Brain pericyte (primary cell): ENCODE measurements at places on chromosomes 3 and 15.

- DNase-seq: no peak
These were observed 17.9 kb upstream of the AVEN start for GRCh38 chr15:34056911-34057310.

- no peak for DNase-seq
These were observed 103.9 kb downstream of the TMEM266 start for GRCh38 chr15:76163457-76164295.

DNA sequence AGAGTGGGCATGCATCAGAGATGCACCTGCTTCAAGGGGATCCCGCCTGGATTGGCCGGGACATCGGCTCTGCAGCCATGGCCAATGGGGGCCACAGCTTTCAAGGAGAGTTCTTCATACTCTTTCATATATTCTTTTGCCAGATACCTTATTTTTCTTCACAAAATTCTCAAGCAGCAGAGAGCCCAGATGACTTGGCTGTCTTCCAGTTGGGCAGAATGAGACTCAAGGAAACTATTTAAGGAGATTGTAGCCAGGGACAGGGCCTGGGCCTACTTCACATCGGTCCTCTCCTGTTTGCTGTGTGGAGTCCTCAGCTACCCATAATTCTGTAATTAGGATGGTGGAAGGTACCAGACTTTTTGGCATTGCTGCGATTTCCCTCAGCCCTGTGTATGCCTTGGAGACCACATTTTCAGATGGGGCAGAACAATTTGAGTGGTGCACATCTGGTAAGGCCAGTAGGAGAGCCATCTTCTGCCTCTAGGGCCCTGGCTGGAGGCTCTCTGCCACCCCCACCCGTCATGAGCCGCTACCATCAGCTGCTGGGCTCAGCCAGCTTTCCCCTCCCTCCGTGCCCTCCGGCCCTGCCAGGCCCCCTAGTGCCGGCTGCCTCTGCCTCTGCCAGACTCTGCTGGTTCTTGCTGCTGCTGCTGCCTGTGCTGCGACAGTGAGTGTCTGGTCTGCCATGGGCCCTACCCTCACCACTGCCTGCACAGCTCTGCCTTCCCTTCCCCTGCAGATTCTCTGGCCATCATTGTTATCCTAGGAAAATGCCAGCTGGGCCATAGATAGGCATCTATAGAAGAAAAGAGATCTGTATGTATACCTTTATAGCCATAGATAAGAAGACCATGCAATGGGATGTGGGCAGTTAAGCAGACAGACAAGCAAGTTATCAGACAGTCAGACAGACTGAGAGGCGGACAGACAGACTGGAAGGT is 6.7 kb downstream of the PLIN1 start:
- DNase-seq: no peak

DNA sequence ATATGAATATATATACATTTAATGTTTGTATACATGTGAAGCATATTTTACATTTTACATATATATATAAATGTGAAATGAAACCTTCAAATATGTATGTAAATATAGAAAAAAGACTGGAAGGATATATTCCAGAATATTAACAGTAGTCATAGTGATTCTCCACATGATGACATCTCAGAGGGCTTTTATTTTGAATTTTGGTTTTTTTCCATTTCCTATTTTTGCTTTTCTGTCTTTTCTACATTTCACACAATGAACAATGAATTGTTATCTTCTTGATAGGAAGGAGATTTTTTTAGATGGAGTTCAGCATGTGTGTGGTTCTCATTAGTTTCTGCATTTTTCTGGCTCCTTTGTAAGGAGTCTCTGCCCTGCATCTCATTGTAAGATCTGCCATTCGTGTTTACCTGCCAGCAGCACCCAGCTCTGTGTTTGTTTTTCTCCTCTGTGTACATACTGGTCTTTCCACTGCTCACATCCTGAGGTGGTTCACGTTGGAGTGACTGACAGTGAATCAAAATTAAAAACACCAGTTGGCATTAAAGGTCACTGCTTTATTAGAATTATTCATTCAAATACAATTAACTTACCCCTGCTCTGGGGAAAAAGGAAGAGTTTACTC is 425.3 kb upstream of the MDFIC2 start:
- DNase-seq: no peak
